ENCODE measurements at places on chromosomes 7 and 10.
A peak's percentile ranks its signal among the peaks of the same experiment; 100 is the strongest.

DNA sequence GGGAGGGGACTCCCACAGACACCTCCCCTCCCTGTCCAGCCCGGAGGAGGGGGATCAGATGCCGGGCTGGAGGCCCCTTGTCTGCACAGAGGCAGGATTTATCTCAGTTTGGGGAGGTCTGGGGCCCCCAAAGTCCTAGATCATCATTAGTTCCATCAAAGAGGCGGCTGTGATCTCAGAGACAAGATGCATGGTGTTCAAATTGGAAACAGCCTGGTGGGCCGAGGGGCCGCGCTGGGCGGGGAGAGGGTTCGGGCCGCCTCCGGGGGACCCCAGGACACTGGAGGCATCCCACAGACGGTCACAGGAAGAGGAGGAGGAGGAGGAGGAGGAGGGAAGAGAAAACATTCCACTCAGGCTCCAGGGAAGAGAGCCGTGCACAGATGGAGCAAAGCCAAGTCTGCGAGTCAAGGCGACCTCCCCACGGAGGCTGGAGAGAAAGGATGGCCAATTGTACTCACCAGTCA is 69.5 kb upstream of the CUX1 start:
- no peak for DNase-seq

DNA sequence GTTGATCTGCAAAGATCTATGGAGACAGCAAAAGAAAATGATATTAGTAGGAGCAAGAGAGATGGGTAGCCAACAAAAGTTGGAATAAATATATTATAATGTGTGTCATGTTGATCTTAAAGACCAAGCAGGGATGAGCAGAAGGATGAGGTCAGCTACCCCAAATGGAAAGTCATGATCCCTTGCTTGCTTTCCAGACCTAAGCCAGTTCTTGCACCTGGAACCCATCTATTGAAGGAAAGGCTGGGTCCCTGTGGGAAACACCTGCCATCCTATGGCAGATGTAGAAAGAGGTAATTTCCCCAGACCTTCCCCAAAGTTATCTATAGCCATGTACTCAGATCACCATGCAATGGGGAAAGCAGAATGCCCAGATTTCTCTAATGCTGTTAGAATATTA is 52.5 kb downstream of the LYZL2 start:
- DNase-seq, result peak; percentile 44

- DNase-seq, result no peak
These were observed 73.9 kb downstream of the SH3PXD2A start for GRCh38 chr10:103781329-103782061.

DNA sequence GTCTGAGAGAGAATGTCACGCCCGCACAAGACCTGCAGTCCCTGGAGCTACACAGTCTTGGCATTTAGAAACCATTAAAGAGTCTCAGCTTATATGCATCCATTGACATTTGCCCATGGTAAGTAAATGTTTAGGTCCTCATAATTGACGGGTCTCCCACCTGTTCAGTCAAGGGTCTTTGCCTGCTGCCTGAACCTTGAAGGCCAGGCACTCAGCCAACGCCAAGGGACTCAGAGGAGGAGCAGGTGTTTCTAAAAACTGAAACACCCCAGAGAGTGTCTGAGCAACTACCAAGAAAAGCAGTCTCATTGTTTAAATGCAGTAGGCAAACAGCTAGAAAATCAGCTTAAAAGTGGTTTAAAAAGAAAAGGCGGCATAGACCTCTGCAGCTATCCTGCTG is 264.7 kb upstream of the AKR1E2 start:
- DNase-seq, result no peak

DNA sequence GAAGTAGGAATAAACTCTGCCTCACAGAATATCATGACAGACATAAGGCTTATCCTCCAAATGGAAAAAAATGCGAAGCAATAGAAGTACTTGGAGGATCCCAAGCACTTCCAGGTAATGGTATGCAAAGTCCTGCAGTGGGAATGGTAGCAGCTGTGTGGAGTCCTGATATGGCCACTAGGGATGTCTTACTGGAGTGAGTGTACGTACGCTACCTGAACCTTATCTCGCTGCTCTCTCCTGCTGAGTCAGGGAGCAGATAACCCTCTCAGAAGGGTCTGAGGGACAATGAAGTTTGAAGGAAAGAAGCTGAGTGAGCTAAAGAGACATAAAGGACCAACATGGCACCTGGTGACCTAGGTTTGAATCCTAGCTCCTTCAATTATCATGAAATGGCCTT is 42.2 kb downstream of the CH25H start:
- no peak for DNase-seq

GRCh38 chr7:149801816-149802215 is 28.4 kb upstream of the ZNF467 start:
- DNase-seq, result no peak

DNA sequence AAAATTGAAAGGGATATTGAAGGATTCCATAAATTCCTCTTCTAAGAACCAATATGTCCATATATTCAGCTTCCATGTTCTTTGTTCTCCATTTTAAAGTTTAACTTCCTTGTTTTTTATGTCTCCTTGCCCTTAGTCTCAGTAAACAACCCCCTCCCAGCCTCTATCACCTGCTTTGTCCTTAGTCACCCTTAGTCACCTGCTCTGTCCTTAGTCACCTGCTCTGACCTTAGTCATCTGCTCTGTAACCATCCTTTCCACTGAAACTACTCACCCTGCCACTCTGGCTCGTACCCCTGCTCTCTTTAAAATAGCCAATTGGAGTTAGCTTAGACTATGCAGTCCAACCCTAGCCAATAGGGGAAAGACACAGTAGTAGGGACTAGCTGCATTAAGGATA is 136.2 kb upstream of the TMEM106B start:
- no peak for DNase-seq

DNA sequence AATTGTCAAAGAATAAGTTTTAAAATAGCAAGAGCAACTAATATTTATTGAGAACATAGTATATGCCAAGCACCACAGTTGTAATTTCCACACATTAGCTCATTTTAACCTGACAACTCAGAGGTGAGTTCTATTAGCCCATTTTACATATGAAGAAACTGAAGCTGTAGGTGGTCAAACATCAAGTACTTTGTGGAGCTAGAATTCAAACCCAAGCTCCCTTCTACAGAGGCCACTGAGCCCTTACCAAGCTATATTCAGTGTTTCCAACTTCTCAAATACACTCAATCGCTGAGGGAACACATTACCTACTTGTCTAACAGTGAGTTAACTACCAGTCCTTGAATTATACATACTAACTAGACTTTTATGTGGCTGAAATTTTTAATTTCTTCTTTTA is 236.6 kb downstream of the PARD3 start:
- DNase-seq, result no peak

GRCh38 chr10:45380903-45381620 is 7.0 kb downstream of the ALOX5 start:
- no peak for DNase-seq

DNA sequence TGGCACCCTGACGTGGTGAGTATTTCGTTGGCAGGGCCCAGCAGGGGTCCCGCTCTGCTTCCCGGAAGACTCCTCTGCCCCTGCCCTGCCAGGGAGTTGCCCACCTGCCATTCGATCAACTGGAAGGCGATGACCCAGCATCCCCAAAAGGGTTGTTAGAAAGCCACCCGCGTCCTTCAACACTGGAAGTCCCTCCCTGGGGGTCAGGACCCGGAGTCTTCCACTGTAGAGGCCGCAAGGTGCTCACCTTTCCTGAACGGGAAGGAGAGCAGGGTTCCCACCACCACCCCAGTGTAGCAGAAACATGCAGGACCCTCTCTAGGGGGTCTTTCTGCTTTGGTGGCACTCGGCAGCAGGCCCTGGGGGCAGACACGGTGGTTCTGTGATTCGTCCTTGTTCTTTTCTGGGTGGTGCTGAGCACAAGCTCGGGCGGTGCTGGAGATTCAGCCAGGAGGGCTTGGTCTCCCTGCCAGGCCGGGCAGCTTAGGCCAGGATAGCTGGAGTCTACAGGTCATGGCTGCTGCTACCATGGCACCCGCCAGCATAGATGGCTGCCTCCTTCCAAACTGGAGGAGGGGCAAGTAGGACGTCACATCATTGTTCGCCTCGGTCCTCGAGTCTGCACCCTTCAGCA is 19.6 kb upstream of the DPYSL4 start:
- no peak for DNase-seq

DNA sequence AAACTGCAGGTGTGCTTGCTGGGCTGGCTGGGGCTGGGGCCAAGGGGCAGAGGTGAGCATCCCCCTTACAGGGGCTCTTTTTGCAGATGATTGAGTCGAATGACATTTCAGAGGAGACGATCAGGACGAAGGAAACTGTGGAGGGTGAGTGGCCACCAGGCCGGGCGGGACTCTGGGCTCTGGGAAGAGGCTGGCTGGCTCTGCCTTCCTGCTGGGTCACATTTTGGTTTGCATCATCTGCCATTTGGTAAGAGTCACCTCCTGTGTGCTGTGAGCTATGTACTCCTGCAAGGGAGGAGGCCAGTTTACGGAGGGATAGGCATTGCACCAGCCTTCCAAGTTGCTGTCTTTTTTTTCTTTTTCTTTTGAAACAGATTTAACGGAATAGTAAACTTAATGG is 73.0 kb upstream of the GTF2IRD1 start:
- DNase-seq, result no peak

DNA sequence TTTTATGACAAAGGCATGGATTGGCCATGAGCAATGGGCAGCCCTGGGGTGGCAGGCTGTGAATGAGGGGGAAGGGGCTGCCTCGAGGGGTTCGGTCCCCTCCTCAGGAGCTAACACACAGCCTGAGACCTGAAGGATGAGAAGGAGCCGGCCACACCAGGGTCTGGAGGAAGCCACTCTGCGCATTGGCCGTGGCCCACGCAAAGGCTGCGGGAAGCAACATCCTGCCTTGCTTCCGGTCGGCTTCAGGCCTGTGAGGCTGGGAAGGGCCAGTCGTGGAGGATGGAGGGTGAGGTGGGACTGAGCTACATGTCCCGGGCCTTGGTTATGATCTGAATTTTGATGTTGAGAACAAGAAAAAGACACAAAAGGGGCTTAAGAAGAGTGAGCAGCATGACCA is 49.4 kb downstream of the RGS10 start:
- DNase-seq, result no peak

- no peak for DNase-seq
These were observed 54.4 kb downstream of the MYPN start for GRCh38 chr10:68163735-68164134.

- DNase-seq, result no peak
These were observed 403.6 kb downstream of the SEMA3D start for GRCh38 chr7:84783141-84783778.

- DNase-seq, result no peak
These were observed 14.1 kb upstream of the CXCL12 start for GRCh38 chr10:44398747-44399658.
